ENCODE measurements at places on chromosomes 12 and 14. TPM values are rescaled to one million over a fixed set of nuclear protein-coding genes. Genes with fewer than 3 reads are reported as not detected.

- H3K27ac ChIP-seq, result no peak overlapping the region
- H3K36me3 ChIP-seq, result peaks cover 9% of the 10 kb centered on the region
- no peak for DNase-seq
- H3K4me3 ChIP-seq, result no peak overlapping the region
- no peaks in the 10 kb centered on the region for H3K27me3 ChIP-seq
Observed at GRCh38 chr12:19474147-19474546, 34.9 kb downstream of the AEBP2 start.

- H3K36me3 ChIP-seq, result no peaks in the 10 kb centered on the region
- no peaks in the 10 kb centered on the region for H3K27me3 ChIP-seq
- H3K4me1 ChIP-seq, result no peaks in the 10 kb centered on the region
- H3K27ac ChIP-seq, result no peak overlapping the region
- no peak for DNase-seq
Observed at GRCh38 chr14:99537399-99537798, 56.2 kb downstream of the CCNK start.

GRCh38 chr14:68014771-68015170 lies 195.2 kb downstream of the RAD51B start:
- H3K27ac ChIP-seq, result no peak overlapping the region
- no peaks in the 10 kb centered on the region for H3K27me3 ChIP-seq
- DNase-seq, result no peak
- H3K4me1 ChIP-seq, result no peaks in the 10 kb centered on the region
- H3K36me3 ChIP-seq, result no peaks in the 10 kb centered on the region

SPX gene
- 1.3 TPM for total RNA-seq

RPS6KA5 gene
- 19.2 TPM for total RNA-seq

DNA sequence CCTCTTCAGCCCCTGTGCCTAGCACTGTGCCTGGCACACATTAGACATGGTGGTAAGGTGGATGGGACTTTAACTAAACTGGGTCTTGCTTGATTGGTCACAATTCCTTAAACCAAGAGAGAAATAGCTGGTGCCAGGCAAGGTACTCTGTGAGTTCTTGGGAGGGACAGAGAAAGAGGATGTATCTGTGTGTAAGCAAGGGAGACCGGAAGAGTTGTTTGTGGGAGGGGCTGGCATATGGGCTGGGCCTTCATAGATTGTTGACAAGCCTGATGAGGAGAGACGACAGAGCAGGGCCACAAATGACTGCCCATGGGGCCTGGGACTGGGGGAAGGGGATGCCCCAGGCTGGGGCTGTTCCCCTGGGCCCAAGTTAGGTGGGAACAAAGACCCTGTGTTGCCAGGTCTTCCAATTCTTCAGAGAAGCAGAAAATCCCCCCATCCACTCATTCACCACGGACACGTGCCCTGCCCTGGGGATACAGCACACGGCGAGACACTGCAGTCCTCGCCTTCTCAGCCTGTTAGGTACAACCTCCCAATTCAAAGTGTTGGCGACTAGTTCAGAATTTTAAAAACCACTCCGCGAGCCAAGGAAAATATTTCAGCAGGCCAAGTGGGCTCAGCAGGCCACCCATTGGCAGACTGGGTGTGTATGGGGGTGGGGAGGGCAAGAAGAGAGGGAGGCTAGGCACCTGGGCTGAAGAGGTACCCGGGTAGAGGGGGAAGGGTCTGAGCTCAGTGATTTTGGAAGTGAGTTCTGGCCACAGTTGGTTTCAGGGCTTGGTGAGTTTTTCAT lies 11.4 kb upstream of the CYP46A1 start:
- no peak overlapping the region for H3K4me3 ChIP-seq
- peak overlapping the region; percentile 69 for H3K27ac ChIP-seq
- H3K4me1 ChIP-seq, result peaks cover 18% of the 10 kb centered on the region
- no peak for DNase-seq
- H3K27me3 ChIP-seq, result no peaks in the 10 kb centered on the region

CBLN3 gene
- total RNA-seq, result 3.8 TPM

ASB2 gene
- total RNA-seq, result 2.0 TPM

CCDC38 gene
- not detected for total RNA-seq

DNA sequence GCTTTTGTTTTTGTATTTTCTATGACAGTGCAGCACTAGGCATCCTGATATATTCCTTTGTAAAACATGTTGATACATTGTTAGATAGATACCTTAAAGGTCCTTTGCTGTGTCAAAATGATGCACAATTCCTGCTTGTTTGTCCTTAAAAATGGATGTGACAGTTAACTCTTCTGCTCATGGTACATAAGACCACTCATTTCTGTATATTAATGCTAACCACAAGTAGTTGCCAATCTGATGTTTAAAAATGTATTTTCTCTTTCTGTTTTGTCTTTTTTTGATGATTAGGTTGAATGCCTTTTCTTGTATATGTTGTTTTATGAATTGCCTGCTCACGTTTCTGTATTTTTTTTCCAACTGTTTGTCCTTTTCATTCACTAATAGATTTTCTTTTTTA lies 35.1 kb downstream of the ATF7IP start:
- no peaks in the 10 kb centered on the region for H3K4me1 ChIP-seq
- no peak for DNase-seq
- no peak overlapping the region for H3K4me3 ChIP-seq
- no peaks in the 10 kb centered on the region for H3K27me3 ChIP-seq
- no peaks in the 10 kb centered on the region for H3K36me3 ChIP-seq
- no peak overlapping the region for H3K27ac ChIP-seq

DNA sequence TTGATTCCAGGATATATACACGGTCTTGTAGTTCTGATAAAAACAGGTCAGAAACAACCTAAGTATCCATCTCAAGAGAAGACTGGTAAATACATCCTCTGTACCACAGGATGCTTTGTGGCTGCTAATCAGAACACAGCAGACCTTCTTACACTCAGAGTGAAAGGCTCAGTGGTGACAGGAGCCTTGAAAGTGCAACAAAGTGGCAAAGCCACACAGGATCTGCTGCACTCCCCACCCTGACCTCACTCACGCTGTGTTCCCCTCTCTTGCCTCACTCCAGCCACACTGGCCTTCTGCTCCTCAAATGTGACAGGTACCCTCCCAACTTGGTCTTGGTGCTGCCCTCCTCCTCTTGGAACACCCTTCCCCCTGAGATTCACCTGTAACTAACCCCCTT lies 98.1 kb upstream of the GRIP1 start:
- no peaks in the 10 kb centered on the region for H3K4me1 ChIP-seq
- DNase-seq, result no peak
- no peaks in the 10 kb centered on the region for H3K27me3 ChIP-seq
- no peak overlapping the region for H3K27ac ChIP-seq

PRICKLE1 gene
- 9.4 TPM for total RNA-seq

DNA sequence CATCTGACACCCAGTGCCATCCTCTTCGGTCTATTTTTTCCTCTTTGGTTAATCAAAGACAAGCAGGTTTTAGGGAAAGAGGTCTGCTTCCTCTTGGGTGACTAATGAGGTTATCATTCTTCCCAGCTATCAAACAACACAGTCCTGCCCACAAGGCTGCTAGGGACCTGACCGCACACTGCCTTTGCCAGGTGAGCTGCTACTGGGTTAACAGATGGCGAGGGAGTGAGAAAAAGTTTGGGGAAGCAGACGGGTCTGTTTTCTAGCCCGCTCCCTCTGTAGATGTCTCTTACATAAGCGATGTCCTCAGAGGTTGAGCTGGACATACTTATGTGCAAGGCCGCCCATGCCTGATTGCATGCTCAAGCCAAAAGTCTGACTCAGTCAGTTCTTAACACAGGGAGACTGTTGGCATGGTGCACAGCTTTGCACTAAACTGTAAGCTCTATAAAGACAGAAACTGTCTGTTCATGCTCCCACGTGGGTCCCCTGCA lies 94.1 kb downstream of the SLC15A4 start:
- no peak overlapping the region for H3K4me3 ChIP-seq
- H3K27me3 ChIP-seq, result no peaks in the 10 kb centered on the region
- no peak for DNase-seq
- H3K36me3 ChIP-seq, result no peaks in the 10 kb centered on the region

- no peaks in the 10 kb centered on the region for H3K36me3 ChIP-seq
- no peaks in the 10 kb centered on the region for H3K27me3 ChIP-seq
- no peak for DNase-seq
- H3K4me1 ChIP-seq, result no peaks in the 10 kb centered on the region
- H3K4me3 ChIP-seq, result no peak overlapping the region
Observed at GRCh38 chr12:125340791-125341190, 275.6 kb downstream of the AACS start.

CCNT1 gene
- 25.9 TPM for total RNA-seq

DBX2 gene
- total RNA-seq, result 0.73 TPM

- no peak overlapping the region for H3K27ac ChIP-seq
- no peaks in the 10 kb centered on the region for H3K36me3 ChIP-seq
- no peak overlapping the region for H3K4me3 ChIP-seq
- no peak for DNase-seq
- H3K4me1 ChIP-seq, result no peaks in the 10 kb centered on the region
Observed at GRCh38 chr14:68349900-68350629, 442.8 kb downstream of the ZFP36L1 start.

TBC1D30 gene
- total RNA-seq, result 3.2 TPM

- peaks cover 10% of the 10 kb centered on the region for H3K36me3 ChIP-seq
- no peak overlapping the region for H3K4me3 ChIP-seq
- H3K27ac ChIP-seq, result no peak overlapping the region
- no peak for DNase-seq
Observed at GRCh38 chr14:39395555-39396254, 36.5 kb downstream of the FBXO33 start.

PUS7L gene
- 7.8 TPM for total RNA-seq

BORCS5 gene
- 20.3 TPM for total RNA-seq

TC2N gene
- 166 TPM for total RNA-seq

DNA sequence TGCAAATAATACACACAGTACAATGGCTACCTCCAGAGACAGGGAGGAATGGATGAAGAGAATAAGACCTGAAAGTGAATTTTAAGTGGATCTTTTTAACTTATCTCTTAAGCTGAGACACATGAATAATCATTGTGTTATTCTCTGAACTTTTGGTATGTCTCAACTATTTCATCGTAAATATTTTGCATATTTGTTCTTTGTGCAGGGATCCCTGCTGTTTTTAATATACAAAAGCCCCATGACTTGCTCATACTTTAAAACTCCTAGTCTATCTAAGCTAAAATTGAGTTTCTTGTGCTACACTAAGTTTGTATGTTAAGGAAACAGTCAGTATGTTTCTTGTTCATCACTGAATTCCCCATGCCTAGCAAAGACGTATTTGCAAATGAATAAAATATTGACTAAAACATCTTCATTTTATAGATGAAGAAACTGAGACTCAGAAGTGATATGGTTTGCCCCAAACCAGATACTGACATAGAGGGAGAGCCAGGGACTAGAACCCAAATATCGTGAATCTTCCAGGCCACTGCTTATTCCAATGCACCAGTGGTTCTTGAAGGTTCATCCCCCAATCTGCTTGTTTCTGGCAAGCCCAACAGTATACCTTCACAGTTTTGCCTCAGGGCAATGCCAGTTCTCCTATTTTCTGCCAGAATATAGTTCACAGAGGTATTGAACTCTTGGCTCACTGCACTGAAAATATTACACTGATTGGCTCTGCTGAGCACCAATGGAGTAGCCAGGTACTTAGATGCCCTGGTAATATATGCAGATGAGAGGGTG lies 356.9 kb downstream of the MED13L start:
- no peaks in the 10 kb centered on the region for H3K4me1 ChIP-seq
- no peaks in the 10 kb centered on the region for H3K36me3 ChIP-seq
- H3K27me3 ChIP-seq, result no peaks in the 10 kb centered on the region
- H3K4me3 ChIP-seq, result no peak overlapping the region
- no peak overlapping the region for H3K27ac ChIP-seq

DNA sequence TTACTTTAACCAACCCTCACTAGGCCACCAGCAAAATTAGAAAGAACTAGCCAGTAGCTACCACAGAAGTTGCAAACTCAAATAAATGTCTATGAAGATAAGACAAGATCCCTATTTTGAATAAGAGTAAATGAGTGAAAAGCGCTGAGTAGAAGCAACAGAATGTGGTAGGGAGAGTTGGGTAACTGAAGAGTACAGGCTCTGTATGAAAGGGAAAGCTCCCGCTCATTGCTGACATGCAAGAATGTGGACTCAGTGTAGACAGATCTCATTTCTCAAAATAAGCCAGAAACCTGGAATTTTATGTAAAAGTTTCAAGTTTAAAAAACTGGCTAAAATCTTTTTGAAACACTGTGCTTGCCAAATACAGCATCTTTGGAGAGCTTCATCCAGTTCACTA lies 63.9 kb downstream of the NAV3 start:
- no peak overlapping the region for H3K27ac ChIP-seq
- no peaks in the 10 kb centered on the region for H3K4me1 ChIP-seq
- no peaks in the 10 kb centered on the region for H3K27me3 ChIP-seq
- no peaks in the 10 kb centered on the region for H3K36me3 ChIP-seq
- no peak overlapping the region for H3K4me3 ChIP-seq
- DNase-seq, result no peak

GRCh38 chr12:8847435-8847834 lies 25.0 kb downstream of the A2ML1 start:
- H3K27me3 ChIP-seq, result no peaks in the 10 kb centered on the region
- H3K27ac ChIP-seq, result no peak overlapping the region
- DNase-seq, result no peak
- H3K4me3 ChIP-seq, result no peak overlapping the region

DNA sequence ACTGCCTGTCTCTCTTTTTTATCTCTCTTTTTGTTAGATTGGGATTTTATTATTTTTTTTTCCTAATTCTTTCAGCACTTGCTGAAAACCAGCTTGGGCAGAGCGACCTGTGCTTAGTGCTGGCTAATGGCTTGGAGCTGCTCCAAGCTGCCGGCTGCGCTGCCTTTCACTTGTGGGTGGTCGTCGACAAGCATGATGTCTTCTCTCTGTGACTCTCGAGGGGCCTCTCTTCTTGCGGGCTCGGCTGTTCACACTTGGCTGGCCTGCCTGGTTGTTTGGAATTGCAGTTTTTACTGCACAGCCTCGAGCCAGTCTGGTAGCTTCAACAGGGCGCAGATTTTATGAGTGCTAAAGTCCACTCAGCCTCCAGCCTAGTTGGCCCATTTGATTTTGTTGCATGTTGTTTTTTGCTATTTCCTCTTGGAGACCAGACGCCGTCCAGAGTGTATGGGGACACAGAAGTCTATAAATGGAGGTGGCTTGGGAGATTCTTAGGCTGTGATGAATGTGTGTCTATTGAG lies 18.6 kb downstream of the TPCN1 start:
- H3K27me3 ChIP-seq, result no peaks in the 10 kb centered on the region
- peak overlapping the region; percentile 93 for H3K27ac ChIP-seq
- H3K4me3 ChIP-seq, result no peak overlapping the region
- peaks cover 7% of the 10 kb centered on the region for H3K4me1 ChIP-seq
- DNase-seq, result no peak

DNA sequence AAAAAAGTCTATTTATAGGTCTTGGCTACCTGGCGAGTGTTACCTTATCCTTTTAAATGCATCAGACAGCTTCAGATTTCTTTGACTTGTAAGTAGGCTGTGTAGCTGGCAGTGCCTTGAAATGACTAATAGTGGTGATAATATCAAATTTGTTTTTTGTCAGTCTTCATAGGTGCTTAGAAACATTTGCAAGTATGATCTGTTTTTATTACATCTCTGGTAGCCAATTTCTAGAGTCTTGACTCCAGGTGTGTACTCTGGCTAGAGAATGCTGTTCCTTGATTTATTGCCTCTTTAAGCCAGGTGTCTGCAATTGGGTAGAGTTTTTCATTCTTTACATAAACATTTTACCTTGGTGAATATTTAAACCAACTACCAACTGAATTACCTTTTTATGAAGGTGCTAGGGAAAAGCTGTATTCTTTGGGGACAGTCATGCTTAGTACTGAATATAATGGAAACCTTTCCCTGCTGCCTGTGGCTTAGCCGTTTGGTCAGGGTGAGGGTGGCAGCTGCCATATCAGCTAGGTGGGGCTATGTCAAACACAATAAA lies 32.6 kb downstream of the MLXIP start:
- no peaks in the 10 kb centered on the region for H3K27me3 ChIP-seq
- no peak for DNase-seq

- no peaks in the 10 kb centered on the region for H3K27me3 ChIP-seq
- no peak for DNase-seq
Observed at GRCh38 chr12:40015881-40016280, 90.0 kb downstream of the SLC2A13 start.

All from breast epithelium (tissue), 4 donors.